ENCODE measurements at places on chromosomes 1 and 21.

- no peak for DNase-seq
Observed at GRCh38 chr1:201298396-201299381, 15.4 kb downstream of the PKP1 start.

DNA sequence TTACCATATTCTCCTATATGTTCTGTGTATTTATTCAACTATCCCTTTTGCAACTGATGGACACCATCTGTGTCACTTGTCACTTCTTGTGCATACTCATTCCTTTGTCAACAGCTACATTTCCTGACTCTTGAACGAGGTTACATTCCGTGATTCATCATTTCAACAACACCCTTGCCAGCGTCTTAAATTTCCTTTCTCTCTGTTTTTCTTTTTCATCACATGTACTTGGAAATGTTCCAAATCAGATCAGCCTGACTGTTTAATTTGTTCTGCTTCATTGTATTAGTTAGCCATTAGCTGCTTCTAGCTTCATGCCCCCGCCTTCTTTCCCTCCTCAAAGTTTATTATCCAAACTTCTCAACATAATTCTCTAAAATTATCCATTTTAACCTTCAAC lies 173.0 kb downstream of the ADGRL4 start:
- no peak for DNase-seq

GRCh38 chr1:22056043-22056442 lies 3.5 kb downstream of the CDC42 start:
- DNase-seq: no peak

DNA sequence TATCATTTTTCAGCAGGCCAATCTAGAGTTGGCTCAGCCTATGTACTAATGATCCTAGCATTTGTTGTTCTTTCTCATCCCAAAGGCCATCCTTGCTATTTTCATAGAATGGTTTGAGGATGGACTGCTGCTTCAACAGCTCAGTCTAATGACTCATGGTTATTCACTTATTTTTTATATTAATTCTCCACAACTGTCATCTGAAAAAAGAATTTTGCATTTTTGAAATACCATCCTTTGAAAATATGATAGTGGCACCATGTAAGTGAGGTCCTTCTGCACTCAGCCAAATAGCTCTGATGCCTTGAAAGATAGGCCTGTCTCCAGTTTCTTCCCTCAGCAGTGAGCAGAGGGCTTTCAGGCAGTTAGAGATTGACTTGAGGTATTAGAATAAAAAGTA lies 377.5 kb downstream of the LMO4 start:
- no peak for DNase-seq

DNA sequence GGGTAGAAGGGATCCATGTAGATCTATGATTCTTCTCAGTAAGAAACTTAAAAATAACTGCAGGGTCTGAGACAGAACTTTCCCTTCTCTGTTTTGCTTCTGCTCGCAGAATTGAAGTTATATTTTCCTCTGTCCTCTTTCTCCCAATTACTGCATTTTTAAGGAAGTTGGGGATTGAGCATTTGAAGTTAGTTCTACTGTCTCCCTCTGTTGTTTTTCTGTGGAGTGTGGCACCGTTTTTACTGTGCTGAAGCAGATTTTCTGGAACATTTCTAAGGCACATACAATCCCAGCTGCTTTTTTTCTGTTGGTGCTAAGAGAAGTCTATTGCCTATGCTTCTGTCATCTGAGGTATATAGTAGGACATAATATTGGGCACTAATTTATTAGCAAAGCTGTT lies 43.3 kb downstream of the RASAL2 start:
- DNase-seq: no peak

DNA sequence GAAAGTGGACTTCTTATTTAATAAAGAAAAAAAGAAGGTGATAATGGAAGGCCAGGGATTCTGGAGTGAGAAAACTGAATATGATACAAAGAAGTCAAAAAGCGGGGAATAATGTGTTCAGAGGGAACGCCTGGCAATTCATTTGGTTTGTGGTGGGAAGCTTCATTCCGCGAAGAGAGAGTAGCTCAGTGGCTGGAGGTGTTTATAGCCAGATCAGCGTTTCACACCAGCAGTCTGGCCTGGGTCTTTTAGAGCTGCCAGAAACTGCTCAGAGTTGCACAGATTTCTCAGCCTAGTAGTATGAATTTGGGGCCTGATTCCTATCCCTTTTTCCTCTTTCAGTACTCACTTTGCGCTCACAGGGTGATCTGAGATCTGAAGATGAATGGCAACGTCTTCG lies 67.8 kb upstream of the IPO9 start:
- DNase-seq: no peak

GRCh38 chr1:204340081-204340889 lies 19.4 kb downstream of the PLEKHA6 start:
- DNase-seq: peak; percentile 79

DNA sequence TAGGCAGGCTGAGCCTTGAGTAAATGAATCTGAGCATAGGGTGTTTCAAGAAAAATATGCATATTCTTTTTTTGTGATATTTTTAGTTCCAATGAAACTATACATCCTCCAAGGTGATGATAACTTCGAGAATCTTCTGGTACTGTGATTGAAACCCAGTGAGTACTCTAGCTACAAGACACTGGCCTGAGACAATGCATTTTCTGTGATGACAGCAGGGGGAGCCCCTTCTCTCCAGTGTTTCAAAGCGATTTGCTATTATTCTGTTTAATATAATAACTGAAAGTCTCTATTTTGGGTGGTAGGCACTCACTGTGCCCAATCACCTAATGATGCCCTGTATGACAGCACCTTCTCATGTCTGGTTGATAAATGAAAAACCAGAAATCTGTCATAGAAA lies 12.1 kb downstream of the IRF2BP2 start:
- peak; percentile 56 for DNase-seq

- DNase-seq: peak; percentile 51
Observed at GRCh38 chr21:17393413-17393812, 119.4 kb upstream of the CXADR start.

DNA sequence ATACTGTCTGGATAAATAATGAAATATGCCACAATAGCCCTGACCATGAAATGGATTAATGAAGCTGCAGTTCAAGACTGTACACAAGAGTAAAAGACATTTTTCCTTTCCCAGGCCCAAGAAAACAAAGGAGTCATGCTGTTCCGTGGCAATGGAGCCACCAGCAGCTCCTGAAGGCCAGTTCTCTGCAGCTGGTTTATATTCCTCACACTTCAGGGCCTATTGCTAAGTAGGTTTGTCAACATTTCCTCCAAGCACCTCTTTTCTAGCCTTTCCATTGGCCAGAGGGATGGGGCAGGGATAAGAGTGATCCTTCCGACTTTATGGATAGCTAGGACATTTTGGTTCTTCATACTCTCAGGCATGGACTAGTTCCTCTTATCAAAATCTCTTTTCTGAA lies 24.2 kb upstream of the RGL1 start:
- DNase-seq: no peak

DNA sequence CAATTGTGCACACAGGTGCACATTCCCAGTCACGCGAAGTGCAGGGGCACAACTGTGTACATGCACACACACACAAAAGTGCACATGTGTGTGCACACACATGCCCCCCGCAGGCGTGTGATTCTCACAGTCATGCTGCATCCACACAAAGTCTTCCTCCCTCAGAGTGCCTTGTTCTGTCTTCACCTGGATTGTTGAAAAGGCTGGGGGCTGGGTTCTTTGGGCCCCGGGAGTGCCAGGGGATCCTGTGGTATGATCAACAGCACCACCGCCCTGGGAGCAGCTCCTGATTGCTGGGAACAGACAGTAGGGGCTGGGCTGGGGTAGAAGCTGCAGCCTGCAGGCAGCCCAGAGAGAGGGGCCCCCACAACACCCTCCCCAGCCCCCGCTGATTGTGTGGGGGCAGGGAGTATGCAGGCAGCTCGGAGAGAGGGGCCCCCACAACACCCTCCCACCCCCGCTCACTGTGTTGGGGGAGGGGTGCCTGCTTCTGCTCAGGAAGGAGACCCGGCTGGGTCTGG lies 3.4 kb downstream of the COL18A1 start:
- DNase-seq: no peak

GRCh38 chr1:60411591-60411990 lies 338.0 kb upstream of the C1orf87 start:
- no peak for DNase-seq

GRCh38 chr1:112296908-112297307 lies 99.1 kb upstream of the CTTNBP2NL start:
- no peak for DNase-seq

GRCh38 chr1:247409869-247410544 lies 6.0 kb upstream of the NLRP3 start:
- no peak for DNase-seq

- DNase-seq: no peak
Observed at GRCh38 chr1:31755850-31756492, 8.2 kb downstream of the ADGRB2 start.

- DNase-seq: no peak
Observed at GRCh38 chr1:67372136-67372535, 58.1 kb downstream of the SERBP1 start.

GRCh38 chr1:244049162-244050013 lies 1.7 kb upstream of the ZBTB18 start:
- DNase-seq: peak; percentile 83

- no peak for DNase-seq
Observed at GRCh38 chr1:226148121-226148648, 38.4 kb downstream of the ACBD3 start.

DNA sequence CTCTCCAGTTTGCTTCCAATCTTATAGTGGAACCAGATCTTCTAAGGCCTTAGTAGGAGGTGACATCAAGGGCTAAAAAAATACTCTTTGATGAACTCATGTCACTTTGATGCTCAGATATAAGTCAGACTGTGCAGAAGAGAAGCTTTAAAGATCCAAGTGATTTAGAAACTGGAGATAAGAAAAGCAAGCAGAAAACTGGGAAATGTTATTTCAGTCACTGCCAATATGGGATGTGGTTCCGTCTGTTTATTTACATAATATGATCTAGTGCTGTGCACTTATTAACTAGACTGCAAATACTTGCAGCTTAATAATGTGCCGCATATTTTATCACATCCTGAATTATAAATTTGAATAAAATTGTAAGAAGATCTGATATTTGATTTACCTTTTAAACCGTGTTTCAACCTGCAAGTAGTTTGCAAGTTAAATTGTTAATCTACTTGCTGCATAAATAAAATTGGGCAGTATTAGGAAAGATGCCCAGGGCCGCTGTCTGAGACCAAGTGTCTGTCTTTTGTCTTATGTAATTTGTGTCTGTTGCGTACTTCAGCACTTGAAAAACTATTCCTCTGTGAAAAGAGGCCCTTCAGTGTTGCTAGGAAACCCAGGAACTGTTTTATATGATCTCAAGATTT lies 29.6 kb downstream of the CXADR start:
- DNase-seq: no peak

GRCh38 chr1:36879613-36880012 lies 154.7 kb downstream of the GRIK3 start:
- DNase-seq: no peak

- DNase-seq: no peak
Observed at GRCh38 chr1:165527251-165528007, 16.4 kb upstream of the LRRC52 start.

- no peak for DNase-seq
Observed at GRCh38 chr1:102098536-102098935, 101.8 kb upstream of the OLFM3 start.

- no peak for DNase-seq
Observed at GRCh38 chr1:2983319-2983705, 38.0 kb upstream of the ACTRT2 start.

- no peak for DNase-seq
Observed at GRCh38 chr1:222107267-222107666, 365.4 kb upstream of the DUSP10 start.

DNA sequence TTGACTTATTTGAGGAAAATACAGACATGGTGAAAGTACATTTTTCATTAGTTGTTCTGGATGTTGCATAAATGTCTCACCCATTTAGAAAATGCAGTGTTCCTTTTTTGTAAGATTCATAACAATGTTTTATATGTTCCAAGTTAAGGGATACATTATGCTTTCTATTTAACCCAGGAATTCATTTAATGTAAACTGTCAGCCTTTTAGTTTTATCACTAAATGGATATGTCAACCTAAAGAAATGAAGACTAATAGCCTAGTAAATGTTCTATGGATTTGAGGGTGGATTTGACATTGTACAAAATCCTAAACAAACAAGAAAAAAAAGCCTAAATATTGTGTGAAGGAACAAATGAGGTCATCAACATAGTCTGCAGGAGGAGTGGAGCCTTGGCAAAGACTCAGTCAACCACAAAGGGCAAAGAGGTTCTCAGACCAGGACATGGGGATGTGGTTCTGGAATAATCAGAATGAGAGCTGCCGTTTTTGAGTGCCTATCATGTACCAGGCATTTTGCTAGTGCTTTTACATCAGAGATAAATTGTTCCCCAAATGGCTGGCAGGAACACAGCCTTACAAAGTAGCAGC lies 8.8 kb upstream of the INSL5 start:
- DNase-seq: no peak

DNA sequence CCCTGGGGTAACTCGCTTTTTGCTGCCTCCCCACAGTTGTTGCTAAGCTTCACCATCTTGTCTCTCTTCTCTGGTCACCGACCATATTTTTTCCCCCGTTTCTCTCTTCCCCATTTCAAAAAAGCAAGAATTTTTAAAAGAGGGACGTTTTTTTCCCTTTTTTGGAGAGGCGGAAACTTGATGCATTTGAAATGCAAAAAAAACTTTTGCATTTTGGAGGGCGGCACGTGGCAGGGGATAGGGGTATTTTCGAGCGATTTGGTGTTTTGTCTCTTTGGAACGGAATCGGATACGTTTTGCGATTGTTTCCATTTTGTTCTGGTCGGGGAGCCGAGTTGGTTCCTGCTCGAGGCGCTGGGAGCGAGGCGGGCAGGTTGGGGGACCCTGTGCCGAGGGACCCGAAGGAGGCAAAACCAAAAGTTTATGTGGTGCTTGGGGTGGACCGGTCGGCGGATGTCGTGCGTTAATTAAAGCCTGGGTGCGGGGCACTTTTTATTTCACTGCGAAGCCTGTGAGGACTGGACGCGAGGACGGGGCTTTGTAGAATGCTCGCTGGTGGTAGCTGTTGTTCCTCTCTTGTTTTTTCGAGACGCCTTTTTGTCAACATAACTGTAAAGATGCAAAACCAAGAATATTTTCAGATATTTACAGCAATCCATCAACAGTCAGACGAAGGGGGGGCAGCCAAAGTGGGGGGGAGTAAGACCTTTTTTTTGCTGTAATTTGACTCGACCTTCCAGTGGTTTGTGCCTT lies 884 bp downstream of the H3-3A start:
- peak; percentile 67 for DNase-seq

DNA sequence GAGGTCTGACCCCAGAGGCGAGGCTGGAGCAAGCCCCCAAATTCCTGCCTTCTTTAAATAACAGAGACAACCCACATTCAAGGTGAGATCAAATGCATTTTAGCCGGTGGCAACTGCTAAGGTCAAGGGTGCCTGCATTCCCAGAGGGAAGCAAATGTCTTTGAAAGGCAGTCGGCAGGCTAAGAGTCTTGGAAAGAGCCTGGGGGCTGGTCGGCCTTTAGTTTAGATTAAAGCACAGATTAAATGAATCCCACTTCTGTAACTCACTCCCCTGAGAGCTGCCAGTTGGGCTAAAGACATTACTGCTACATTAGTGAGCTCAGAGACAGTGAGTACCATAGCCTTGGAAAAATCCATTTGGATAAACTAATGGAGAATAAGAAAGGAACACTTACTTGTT lies 59.2 kb downstream of the HTR6 start:
- no peak for DNase-seq

Measured in neural progenitor cell (in vitro differentiated cells).